ENCODE measurements at places on chromosomes 1 and 21.

GRCh38 chr1:7583291-7584096 is 187.6 kb upstream of the VAMP3 start:
- H3K4me3 ChIP-seq: no peak overlapping the region
- no peaks in the 10 kb centered on the region for H3K27me3 ChIP-seq
- DNase-seq: no peak
- no peak overlapping the region for H3K27ac ChIP-seq
- no peaks in the 10 kb centered on the region for H3K4me1 ChIP-seq

- DNase-seq: no peak
- H3K27me3 ChIP-seq: no peaks in the 10 kb centered on the region
- no peak overlapping the region for H3K27ac ChIP-seq
- no peak overlapping the region for H3K4me3 ChIP-seq
- H3K36me3 ChIP-seq: no peaks in the 10 kb centered on the region
Observed at GRCh38 chr1:83746234-83746633, 252.7 kb downstream of the TTLL7 start.

GRCh38 chr1:159510229-159510541 is 25.6 kb downstream of the OR10J5 start:
- H3K36me3 ChIP-seq: no peaks in the 10 kb centered on the region
- no peak for DNase-seq
- no peak overlapping the region for H3K27ac ChIP-seq
- no peaks in the 10 kb centered on the region for H3K4me1 ChIP-seq
- H3K27me3 ChIP-seq: no peaks in the 10 kb centered on the region
- H3K4me3 ChIP-seq: no peak overlapping the region

DNA sequence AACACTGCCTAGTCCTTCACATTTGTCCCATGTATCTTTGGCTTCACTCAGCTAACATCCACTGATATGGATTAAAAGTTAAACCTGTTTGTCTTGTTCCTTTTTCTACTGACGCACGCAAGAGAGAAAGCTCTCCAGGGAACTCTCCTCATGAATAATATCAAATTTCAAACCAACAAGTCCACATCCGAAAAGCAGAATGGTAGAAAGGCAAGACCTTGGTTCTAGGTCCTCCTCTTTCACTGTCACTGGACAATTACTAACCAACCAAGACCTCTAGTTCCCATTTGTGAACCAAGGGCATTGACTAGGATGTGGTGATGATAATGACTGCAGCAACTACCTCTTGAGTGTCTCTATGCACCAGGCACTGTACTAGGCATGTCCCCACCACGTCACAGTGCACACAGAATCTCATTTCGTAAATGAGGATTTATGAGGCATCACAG is 8.4 kb downstream of the PLPP3 start:
- no peak overlapping the region for H3K4me3 ChIP-seq
- H3K36me3 ChIP-seq: peaks cover 3% of the 10 kb centered on the region
- no peaks in the 10 kb centered on the region for H3K27me3 ChIP-seq
- no peak overlapping the region for H3K27ac ChIP-seq
- peaks cover 2% of the 10 kb centered on the region for H3K4me1 ChIP-seq

GRCh38 chr1:25095635-25096200 is 136.6 kb downstream of the SYF2 start:
- H3K4me3 ChIP-seq: no peak overlapping the region
- no peaks in the 10 kb centered on the region for H3K4me1 ChIP-seq
- no peak for DNase-seq
- peaks cover 6% of the 10 kb centered on the region for H3K27me3 ChIP-seq
- H3K27ac ChIP-seq: no peak overlapping the region

DNA sequence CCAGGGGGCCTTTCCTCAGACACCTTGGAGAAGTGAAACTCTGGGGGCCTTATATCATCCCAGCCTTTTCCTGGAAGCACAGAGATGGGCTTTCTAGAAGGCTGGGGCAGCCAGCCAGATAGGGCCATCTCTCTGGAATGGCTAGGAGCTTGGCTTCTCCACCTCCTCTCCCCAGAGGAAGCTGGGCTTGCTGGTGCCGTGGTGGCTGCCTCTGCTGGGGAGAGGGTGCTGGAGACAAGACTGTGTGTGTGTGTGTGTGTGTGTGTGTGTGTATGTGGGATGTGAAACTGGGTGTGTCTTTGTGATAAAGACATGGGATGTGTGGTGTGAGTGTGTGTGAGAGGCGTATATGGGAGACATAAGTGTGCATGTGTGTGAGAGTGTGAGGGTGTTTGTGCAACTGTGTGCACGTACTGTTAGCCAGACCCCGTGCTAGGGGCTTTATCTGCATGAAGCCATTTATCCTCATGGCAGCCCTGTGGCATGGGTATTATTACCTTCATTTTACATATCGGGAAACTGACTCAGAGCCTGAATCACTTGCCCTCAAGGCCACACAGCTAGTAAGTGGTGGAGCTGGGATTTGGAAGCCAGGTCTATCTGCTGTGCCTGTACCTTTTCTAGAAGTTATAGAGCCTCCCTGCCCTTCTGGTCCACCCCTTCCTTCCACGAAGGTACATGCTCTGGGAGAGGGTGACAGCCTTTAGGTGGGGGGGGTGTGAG is 44.2 kb downstream of the PTPRU start:
- no peaks in the 10 kb centered on the region for H3K27me3 ChIP-seq
- peaks cover 3% of the 10 kb centered on the region for H3K4me1 ChIP-seq
- no peak for DNase-seq
- no peaks in the 10 kb centered on the region for H3K36me3 ChIP-seq

DNA sequence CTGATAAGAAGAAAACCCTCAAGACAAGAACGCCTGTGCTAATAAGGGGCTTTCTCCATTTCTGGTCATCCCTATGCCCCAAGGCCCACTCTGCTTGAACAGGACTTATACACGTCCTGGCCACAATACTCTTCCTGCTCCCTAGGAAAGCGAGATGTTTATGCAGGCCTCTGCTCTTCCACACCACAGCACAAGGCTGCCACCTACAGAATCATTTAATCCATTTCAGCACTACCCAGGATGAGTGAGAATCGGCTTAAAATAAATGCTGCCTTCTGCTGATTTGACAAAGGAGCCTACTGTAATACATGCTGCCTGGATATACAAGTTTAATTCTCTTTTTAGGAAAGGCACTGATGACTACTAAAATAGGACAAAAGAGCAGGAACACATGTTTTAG is 29.4 kb downstream of the FRRS1 start:
- no peak overlapping the region for H3K27ac ChIP-seq
- no peaks in the 10 kb centered on the region for H3K4me1 ChIP-seq

GRCh38 chr1:97304366-97304765 is 582.8 kb downstream of the PTBP2 start:
- no peaks in the 10 kb centered on the region for H3K4me1 ChIP-seq
- no peak for DNase-seq
- no peaks in the 10 kb centered on the region for H3K36me3 ChIP-seq
- H3K27me3 ChIP-seq: no peaks in the 10 kb centered on the region
- H3K27ac ChIP-seq: no peak overlapping the region

GRCh38 chr1:24745711-24746413 is 615 bp downstream of the CLIC4 start:
- peak overlapping the region; percentile 77 for H3K27ac ChIP-seq
- H3K4me1 ChIP-seq: peaks cover 21% of the 10 kb centered on the region
- H3K36me3 ChIP-seq: no peaks in the 10 kb centered on the region

- no peaks in the 10 kb centered on the region for H3K27me3 ChIP-seq
- H3K27ac ChIP-seq: no peak overlapping the region
- no peaks in the 10 kb centered on the region for H3K4me1 ChIP-seq
- no peaks in the 10 kb centered on the region for H3K36me3 ChIP-seq
- DNase-seq: peak; percentile 60
Observed at GRCh38 chr1:10646347-10646861, 150.0 kb downstream of the CASZ1 start.

DNA sequence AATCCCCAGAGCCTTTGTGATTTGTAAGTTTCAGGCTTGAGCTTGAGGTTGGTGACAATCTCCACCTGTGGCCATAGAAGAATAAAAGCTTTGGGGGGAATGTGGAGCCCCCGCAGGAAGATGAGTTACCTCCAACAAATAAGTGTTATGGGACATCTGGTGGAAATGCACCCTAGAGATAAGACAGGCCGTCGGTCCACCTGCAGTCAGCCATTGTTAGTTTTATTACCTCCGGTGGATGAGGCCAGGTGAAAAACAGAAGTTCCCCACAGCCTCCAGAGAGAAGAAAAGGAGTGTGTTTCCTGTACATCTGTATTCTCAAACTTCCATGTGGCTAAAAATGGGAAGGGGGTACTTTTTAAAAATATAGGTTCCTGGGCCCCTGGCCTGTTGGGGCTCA is 137.4 kb downstream of the KAZN start:
- H3K4me1 ChIP-seq: no peaks in the 10 kb centered on the region
- DNase-seq: no peak
- no peaks in the 10 kb centered on the region for H3K36me3 ChIP-seq
- H3K4me3 ChIP-seq: no peak overlapping the region
- no peak overlapping the region for H3K27ac ChIP-seq
